NAMALWA (cell line): ENCODE measurements at places on chromosomes 1 and 21.

GRCh38 chr1:38852780-38853179 is 6.8 kb downstream of the RRAGC start:
- no peak for DNase-seq

DNA sequence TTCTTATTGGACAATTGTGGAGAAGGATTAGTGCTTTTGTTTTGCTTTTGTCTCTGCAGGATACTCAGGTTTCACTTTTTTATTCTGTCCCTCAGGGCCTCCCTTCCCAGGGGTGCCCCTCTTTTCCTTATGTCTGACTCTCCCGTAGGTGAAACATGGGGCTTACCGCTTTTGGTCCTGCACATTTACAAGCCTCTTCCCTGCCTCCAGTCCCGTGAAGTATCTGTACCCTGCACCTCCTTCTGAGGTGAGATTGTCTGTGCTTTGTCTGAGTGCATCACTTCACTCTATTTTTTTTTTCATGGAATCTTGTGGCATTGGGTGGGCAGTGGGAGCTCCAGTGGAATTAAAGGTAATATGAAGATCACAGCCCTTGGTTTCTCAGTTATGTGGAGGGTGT is 758.1 kb upstream of the TPTE start:
- no peak for DNase-seq

- peak; percentile 42 for DNase-seq
Observed at GRCh38 chr1:153566414-153567371, 1.0 kb upstream of the S100A2 start.

GRCh38 chr1:220826729-220827128 is 40.0 kb downstream of the MTARC1 start:
- no peak for DNase-seq

DNA sequence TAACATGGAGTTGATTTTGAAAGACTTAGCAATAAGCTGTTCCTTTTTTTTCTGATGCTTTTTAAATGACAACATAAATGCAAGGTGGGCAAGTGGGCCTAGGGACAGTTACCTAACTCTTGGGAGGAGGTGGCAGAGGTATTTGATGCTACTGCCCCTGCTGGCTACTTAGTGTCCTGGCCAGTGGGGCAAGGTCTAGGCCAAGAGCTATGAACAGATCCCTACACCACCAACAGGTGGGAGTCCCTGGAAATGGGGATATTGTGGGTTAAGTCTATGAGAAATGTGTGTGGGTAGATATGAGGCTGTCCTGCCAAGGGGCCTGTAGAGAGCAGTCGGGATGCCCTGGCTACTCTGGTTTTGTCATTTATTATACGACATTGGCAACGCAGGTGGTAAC is 31.3 kb upstream of the B3GALT5 start:
- no peak for DNase-seq

DNA sequence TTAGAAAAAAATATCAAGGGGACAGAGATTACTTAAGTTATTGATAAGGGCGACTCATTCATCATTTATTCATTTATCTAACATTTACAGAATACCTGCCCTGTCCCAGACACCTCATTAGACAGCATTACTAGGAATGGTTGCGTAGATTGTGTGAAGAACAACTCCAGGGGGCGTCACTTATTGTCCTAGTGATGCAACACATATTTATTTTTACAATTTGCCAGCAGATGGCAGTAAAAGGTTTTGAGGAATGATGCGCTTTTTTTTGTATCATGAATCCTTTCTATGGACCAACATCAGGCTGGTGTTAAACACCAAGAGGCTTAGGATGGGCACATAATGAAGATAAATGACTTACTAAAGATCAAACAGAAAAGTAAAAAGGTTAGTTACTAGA is 5.5 kb downstream of the NCAM2 start:
- DNase-seq, result peak; percentile 73

DNA sequence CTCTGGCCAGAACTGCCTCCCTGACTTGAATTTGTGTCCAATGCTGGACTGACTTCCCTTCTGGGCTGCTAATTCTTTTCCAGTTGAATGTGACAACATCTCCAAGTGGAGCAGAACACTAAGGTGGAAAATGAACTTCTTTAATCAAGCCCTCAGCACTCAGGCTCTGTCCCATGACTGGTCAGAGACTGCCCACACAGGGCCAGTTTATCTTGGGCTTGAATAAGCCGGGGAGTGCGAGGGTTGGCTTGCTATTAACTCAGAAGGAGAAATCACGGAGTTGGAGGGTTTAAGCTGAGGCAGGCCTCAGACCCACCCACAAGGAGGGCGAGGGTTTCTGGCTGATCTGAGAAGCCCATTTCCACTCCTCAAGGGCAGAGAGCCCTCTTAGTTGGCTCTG is 12.4 kb downstream of the KCNA10 start:
- DNase-seq, result no peak

GRCh38 chr1:201258763-201259230 is 24.5 kb upstream of the PKP1 start:
- DNase-seq, result no peak

GRCh38 chr1:21192871-21193270 is 16.2 kb upstream of the EIF4G3 start:
- no peak for DNase-seq

GRCh38 chr1:163361123-163361934 is 39.6 kb downstream of the NUF2 start:
- DNase-seq, result peak; percentile 58

- DNase-seq, result peak; percentile 21
Observed at GRCh38 chr1:12480748-12481362, 137.2 kb downstream of the DHRS3 start.

- DNase-seq, result no peak
Observed at GRCh38 chr1:205502111-205502810, 2.2 kb upstream of the CDK18 start.

GRCh38 chr1:175072099-175072951 is 4.7 kb downstream of the TNN start:
- no peak for DNase-seq

DNA sequence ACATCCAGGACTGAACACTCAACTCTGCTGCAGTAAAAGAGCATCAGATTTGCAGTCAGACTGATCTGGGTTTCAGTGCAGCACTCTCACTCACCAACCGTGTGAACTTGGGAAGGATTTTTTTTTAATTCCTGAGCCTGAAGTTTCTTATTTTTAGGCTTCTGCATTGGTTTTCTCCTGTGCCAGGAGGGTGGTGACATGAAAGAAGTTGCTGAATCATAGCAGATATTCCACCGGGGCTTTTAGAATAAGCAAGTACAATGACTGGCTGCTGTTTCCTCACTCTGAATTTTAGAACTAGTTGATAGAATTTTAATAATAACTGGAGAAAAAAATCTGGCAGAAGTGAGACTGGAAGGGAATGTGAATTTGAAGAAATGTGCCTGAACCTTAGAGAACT is 11.6 kb downstream of the ADAM30 start:
- DNase-seq, result no peak

- no peak for DNase-seq
Observed at GRCh38 chr1:29577512-29577911, 341.2 kb downstream of the PTPRU start.

- DNase-seq, result no peak
Observed at GRCh38 chr21:44867999-44868700, 5.3 kb downstream of the PTTG1IP start.

GRCh38 chr1:226588484-226588883 is 39.9 kb downstream of the STUM start:
- DNase-seq, result no peak

DNA sequence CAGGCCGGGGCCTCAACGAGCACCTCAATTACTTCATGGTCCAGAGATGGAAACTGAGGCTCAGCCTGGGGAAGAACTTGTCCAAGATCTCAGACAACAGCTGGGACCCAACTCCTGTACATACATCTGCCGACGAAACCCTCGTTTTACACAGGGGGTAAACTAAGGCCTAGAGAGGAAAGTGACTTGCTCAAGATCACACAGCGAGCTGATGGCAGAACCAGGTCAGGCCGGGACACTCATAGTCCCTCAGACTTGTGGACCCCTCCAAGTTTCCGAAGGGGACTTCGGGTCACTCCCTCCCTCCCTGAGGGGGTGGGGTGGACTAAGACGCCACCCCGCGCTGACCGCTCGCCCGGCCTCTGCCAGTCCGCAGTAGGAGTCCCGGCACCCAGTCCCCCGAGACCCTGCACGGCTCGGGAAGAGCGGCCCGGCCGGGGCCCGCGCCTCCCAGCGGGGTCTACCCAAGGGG is 430 bp downstream of the WASF2 start:
- peak; percentile 72 for DNase-seq

DNA sequence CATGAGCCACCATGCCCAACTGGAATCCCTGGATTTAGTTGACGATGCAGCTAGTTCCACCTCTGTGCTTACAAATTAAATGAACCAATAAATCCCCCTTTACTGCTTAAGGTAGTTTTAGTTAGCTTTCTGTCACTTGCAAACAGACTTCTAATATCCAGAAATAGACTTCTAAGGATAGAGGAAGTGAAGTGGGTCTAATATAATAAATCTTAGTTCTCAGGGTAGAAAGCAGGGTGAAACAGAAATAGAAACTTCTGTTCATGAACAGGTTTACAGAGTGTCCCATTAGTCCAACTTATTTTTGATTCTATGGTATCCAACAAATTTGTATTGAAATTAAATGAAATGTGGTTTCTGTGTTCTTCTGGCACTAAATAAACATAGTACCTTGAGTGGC is 20.1 kb downstream of the BCAS2 start:
- DNase-seq, result no peak

GRCh38 chr1:211643324-211644212 is 31.9 kb downstream of the NEK2 start:
- peak; percentile 24 for DNase-seq

DNA sequence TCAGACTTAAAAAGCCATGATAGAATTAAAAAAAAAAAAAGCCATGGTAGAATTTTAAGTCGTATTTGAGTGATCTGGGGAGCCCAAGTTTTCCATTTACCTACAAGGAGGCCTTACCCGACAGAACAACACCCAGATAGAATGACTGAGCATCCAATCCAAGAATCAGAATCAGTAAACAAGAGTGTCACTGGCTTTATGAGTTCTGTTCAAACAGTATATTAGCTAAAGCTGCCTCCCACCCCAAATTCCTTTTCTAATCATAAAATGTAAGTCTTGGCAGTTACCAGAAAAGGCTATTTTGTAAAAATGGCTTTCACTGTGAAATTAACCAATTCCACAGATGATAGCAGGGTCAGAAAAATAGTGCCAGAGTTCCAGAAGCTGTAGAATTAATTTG is 1.2 kb downstream of the GTF2B start:
- no peak for DNase-seq

GRCh38 chr1:44485229-44485933 is 80.3 kb downstream of the RNF220 start:
- DNase-seq, result no peak

DNA sequence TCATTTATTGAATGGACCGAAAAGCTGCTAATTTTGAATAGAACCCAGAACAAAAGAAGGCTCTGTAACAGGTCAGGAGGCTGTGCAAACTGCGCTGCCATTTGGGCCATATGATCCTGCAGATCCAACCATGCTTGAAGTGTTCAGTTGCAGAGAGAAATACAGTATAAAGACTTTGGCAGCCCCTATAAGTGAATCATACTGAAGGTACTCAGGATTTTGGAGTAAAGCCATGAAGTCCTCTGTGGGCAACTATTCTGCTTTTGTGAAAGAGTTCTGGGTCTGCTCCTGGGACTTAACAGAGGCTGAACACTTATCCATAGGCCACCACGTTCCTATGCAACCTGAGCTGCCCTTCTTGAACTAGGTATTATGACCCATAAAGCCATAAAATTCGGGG is 1613.6 kb upstream of the PRMT6 start:
- DNase-seq, result no peak

DNA sequence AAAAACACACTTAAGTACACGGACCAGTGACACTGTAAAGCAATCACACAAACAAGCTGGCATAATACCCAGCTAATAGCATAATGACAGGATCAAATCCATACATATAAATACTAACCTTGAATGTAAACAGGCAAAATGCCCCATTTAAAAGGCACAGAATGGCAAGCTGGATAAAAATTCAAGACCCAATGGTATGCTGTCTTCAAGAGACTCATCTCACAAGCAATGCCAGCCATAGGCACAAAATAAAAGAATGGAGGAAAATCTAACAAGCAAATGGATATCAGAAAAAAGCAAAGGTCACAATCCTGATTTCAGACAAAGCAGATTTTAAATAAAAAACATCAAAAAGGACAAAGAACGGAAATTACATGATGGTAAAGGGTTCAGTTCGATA is 79.1 kb upstream of the PTGFR start:
- DNase-seq, result no peak

DNA sequence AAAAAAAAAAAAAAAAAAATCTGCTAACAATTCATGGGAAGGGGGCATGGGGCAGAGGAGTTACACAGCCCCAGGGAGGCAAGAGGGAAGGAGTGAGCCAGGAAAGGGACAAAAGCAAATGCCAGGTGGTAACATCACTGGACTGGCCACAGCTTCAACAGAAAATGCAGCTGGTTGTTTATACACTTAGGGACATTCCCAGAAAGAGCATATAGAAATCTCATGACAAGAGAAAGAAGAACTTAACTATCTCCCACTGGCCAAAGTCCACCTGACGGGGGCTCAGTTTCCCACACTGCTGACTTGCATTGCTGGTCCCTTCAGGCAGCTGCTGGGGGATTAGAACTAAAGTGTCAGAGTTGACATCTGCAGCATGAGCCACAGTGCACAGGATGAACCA is 14.8 kb downstream of the IL12RB2 start:
- no peak for DNase-seq

DNA sequence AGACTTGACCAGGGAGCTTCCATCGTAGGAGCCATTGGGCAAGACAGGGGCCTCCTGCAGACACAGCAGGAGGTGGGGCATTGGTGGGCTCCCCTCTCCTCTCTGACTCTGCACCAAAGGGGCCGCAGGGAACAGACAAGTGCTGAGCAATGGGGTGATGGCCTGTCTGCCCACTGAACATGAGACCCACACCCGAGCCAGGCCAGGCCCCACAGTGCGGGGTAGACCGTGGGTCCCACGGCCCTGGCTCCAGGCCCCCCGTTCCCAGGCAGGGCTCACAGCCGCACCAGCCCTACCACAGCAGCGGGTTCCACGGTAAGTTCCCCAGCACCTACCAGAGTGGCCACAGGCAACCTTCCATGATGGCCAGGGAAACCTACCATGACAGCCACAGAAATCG is 45.9 kb downstream of the CHD5 start:
- no peak for DNase-seq

DNA sequence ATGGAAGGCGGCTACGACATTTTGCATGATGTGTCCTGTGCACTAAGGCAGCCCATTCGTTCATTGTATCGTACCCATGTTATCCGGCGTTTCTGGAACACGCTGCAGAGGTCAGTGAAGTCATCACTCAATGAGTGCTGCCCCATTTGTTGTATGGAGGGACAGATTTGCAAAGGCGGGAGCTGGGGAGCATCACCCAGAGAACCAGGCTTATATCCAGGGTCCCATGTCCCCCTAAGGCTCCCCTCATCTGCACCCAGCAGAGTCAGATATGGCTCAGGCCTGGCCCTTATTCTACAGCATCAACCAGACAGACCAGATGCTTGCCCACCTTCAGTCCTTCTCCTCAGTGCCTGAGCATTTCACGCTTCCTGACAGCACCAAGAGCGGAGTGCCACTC is 31.2 kb downstream of the SZT2 start:
- no peak for DNase-seq

DNA sequence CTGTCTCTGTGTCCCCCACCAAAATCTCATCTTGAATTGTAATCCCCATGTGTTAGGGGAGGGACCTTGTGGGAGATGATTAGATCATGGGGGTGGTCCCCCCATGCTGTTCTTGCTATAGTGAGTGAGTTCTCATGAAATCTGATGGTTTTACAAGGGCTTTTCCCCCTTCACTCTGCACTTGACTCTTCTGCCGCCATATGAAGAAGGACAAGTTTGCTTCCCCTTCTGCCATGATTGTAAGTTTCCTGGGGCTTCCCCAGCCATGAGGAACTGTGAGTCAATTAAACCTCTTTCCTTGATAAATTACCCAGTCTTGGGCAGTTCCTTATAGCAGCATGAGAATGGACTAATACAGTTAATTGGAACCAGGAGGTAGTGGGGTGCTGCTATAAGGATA is 137.1 kb upstream of the RAB4A start:
- DNase-seq, result no peak
